ENCODE measurements at places on chromosomes 12 and 14. TPM values are rescaled to one million over a fixed set of nuclear protein-coding genes. Genes with fewer than 3 reads are reported as not detected.

The KRT74 gene
- not detected for total RNA-seq

The POTEG gene
- total RNA-seq = not detected

The ZDHHC22 gene
- 31.1 TPM for total RNA-seq

The GSG1 gene
- total RNA-seq = 0.23 TPM

The PZP gene
- total RNA-seq = 0.23 TPM

The SMIM41 gene
- total RNA-seq = not detected

The ESPL1 gene
- total RNA-seq = 2.5 TPM

The EMC9 gene
- total RNA-seq = 15.5 TPM

The ADGRD1 gene
- total RNA-seq = 5.1 TPM

The PLXNC1 gene
- 111 TPM for total RNA-seq

The C14orf93 gene
- total RNA-seq = 3.5 TPM

The SAMD15 gene
- total RNA-seq = 20.8 TPM

The MGAT4C gene
- total RNA-seq = 82.4 TPM

The MYF5 gene
- not detected for total RNA-seq

The CISTR gene
- not detected for total RNA-seq

The C12orf54 gene
- total RNA-seq = not detected

The GALNT8 gene
- 48.0 TPM for total RNA-seq

The DEGS2 gene
- total RNA-seq = 1.6 TPM

The GALNT16 gene
- 16.1 TPM for total RNA-seq

The TMPRSS12 gene
- not detected for total RNA-seq

The ARHGEF40 gene
- 23.5 TPM for total RNA-seq

The CLEC4D gene
- not detected for total RNA-seq

The RASSF3 gene
- 4.8 TPM for total RNA-seq

The CCDC38 gene
- total RNA-seq = not detected

The NGB gene
- total RNA-seq = 17.8 TPM

The FAM222A gene
- total RNA-seq = 10.1 TPM

The RTL1 gene
- 0.92 TPM for total RNA-seq

All from diencephalon (tissue), 1 donor.